ENCODE measurements at places on chromosomes 16 and 17.

- no peak for DNase-seq
These were observed 33.8 kb upstream of the KPNB1 start for GRCh38 chr17:47615766-47616424.

GRCh38 chr16:19177111-19177739 is 9.2 kb downstream of the SYT17 start:
- DNase-seq = no peak

GRCh38 chr16:9817586-9817985 is 364.6 kb downstream of the GRIN2A start:
- no peak for DNase-seq

- DNase-seq = no peak
These were observed 18.2 kb upstream of the FASN start for GRCh38 chr17:82116246-82116645.

- DNase-seq = no peak
These were observed 6.2 kb downstream of the EFNB3 start for GRCh38 chr17:7711051-7711755.

GRCh38 chr17:82315703-82316358 is 1.6 kb downstream of the CD7 start:
- no peak for DNase-seq

DNA sequence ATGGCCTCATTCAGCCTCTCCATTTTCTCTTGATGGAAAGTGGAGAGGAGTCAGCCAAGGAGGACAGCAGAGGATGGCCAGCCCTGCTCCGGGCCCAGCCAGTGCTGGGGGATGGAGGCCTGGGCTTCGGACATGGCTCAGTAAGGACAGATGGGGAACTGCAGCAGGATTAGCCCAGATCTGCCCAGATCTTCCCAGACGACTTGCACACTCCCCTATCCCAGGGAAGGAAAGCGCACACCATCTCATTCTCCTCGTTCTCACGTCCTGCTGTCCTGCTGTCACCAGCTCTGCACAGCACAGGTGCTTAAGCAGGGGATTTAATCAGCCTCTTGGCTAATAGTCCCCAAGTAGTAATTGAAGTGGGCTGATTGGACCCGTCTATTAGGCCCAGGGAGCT is 100.2 kb upstream of the SDK2 start:
- DNase-seq = no peak

DNA sequence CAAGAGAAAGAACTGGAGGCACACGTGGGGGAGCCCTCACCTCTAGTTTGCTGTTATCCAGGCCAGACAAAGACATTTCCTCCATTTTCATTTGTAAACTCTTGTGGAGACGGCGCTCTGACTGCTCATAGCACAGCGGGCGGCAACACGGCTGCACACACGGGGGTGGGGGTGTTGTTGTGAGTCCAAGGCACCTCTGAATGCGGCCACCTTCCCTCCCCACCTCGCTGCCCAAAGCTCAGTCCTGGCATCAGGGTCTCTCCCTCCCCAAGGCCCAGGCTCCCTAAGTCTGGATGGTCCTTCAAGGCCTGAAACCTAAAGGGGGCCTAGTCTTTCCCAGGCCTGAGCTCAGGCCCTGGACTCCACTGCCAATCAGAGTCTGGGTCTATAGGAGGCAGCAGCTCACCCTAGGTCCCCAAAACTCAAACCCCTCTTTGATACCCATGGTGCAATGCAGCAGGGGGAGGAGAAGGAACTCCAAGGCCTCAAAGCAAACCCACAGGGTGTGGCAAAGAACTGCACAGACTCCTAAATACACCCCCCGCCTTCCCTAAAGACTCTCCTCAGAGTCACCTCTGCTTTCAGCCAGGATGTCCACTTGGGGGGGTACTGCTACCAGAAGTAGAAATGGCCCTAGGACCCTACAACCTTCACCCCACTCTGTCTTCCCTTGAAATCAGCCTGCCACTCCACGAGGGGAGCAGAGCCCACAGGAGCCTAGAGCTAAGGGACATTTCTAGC is 1.5 kb downstream of the ATXN7L3 start:
- no peak for DNase-seq

GRCh38 chr16:75556431-75556950 is 439 bp upstream of the TMEM231 start:
- no peak for DNase-seq

- no peak for DNase-seq
These were observed 128.9 kb downstream of the CCT6B start for GRCh38 chr17:34832376-34832775.
